Memory B cell (primary cell): ENCODE measurements at places on chromosomes 7 and 10.
A peak's percentile ranks its signal among the peaks of the same experiment; 100 is the strongest.

DNA sequence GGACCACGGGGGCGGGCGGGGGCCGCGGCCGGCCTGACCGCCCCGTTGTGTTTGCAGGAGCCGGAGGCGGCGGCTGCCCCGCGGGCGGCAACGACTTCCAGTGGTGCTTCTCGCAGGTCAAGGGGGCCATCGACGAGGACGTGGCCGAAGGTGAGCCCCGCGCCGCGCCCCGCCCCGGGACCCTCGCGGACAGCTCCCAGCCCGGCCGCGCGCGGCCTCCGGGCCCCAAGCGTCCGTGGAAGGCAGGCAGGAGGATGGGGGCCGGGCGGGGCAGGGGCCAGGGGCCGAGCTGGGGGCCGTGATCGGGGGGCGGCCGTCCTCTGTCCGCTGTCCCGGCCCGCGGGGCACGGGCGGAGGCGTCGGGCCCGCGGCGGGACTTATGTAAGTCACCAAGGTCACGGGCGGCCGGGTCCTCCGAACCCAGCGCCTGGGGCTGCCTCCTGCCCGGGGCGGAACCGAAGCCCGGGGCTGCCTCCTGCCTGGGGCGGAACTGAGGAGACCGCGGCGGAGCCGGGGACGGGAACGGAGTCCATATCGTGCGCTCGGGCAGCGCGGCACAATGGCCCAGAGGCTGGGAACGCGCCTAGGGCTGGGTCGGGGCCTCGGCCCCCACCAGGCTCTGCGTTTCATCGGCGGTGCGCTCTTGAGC is 497 bp downstream of the PPP2R2D start:
- peak overlapping the region; percentile 78 for H3K4me3 ChIP-seq
- peaks cover 4% of the 10 kb centered on the region for H3K36me3 ChIP-seq
- H3K27ac ChIP-seq, result peak overlapping the region; percentile 86
- DNase-seq, result peak; percentile 46
- peaks cover 24% of the 10 kb centered on the region for H3K4me1 ChIP-seq

DNA sequence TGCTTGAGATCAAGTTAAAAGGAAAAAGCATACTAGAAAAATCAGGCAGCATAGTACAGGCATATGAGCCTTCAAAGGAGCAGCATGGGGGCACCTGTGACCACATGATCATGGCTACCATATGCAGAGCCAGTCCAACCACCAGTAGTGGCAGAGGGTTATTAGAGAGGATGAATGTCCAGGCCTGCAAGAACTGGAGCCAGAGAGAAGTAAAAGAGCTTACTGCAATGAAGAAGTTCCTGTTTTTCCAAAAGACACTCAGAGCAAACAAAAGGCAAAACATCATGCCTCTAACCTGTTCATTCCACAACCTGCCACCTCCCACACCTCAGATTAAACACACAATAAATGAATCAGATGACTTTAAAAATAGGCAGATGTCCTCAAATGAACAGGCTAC is 99.6 kb upstream of the NAMPT start:
- no peak overlapping the region for H3K4me3 ChIP-seq
- H3K27me3 ChIP-seq, result peaks cover 3% of the 10 kb centered on the region
- no peak overlapping the region for H3K27ac ChIP-seq
- no peaks in the 10 kb centered on the region for H3K4me1 ChIP-seq
- no peaks in the 10 kb centered on the region for H3K36me3 ChIP-seq

DNA sequence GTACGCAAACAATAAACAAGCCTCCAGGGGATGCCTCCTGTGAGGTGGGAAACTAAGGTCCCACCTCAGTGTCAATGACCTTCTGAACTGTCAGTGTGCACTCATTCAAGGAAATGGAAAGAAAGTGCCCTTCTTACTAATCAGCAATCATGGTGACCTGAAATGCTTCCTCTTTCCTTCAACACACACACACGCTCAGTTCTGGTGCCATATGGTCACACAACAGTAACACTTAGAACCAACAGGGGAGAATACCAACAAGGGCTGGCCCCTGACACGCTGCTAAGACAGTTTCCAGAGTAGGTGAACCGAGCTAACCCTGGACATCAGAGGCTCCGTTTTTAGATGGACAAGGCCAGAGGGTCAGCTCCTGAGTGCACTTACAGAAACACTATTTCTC is 42.1 kb upstream of the EFCAB10 start:
- H3K36me3 ChIP-seq, result peaks cover 35% of the 10 kb centered on the region
- H3K4me3 ChIP-seq, result no peak overlapping the region
- H3K27ac ChIP-seq, result no peak overlapping the region
- no peak for DNase-seq
- H3K27me3 ChIP-seq, result no peaks in the 10 kb centered on the region

DNA sequence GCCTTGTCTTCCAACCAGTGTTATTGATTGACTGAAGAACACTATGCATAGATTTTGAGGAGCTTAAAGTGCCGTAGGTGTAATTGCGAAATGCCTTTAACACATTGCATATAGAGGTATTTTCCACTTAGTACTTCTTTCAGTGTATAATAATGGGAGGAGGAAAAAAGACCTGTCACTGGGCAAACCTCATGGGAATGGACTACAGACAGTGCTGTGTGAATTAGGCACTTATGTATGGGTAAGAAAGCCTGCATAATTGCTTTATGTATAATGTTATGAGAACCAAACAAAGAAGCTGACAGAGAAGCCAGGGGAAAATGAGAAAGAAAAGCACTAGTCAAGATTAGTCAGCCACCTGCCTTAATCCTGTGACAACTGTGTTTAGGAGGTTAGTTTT is 12.4 kb upstream of the SCRN1 start:
- H3K27me3 ChIP-seq, result no peaks in the 10 kb centered on the region
- no peaks in the 10 kb centered on the region for H3K4me1 ChIP-seq
- H3K4me3 ChIP-seq, result no peak overlapping the region
- H3K27ac ChIP-seq, result no peak overlapping the region
- H3K36me3 ChIP-seq, result peaks cover 1% of the 10 kb centered on the region
- no peak for DNase-seq

- H3K36me3 ChIP-seq, result peaks cover 6% of the 10 kb centered on the region
- H3K27me3 ChIP-seq, result peaks cover 8% of the 10 kb centered on the region
- DNase-seq, result no peak
- no peaks in the 10 kb centered on the region for H3K4me1 ChIP-seq
- H3K27ac ChIP-seq, result no peak overlapping the region
These were observed 70.0 kb upstream of the INPP5A start for GRCh38 chr10:132467464-132468149.

DNA sequence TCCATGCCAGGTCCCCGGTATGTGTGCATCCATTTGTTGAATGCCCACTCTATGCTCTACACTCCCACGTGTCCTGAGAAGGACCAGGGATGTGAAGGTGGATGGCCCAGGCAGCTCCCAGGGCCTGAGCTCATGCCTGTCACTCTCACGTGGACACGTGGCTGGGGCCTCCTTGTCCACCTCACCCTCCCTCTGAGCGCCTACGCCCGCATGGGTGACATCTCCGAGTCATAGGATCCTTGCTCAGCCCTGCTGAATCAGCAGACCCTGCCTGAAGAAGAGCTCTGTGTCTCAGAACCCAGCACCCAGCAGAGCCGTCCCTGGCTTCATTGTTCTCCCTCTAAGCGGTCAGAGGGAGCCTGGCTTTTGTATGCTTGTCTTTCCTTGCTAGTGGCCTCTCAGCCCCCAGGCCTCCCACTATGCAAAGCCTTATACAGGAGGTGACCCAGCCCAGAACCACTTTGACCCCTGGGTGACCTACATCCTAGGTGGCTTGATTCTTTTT is 107.9 kb upstream of the PPIF start:
- H3K4me1 ChIP-seq, result peaks cover 21% of the 10 kb centered on the region
- no peak overlapping the region for H3K4me3 ChIP-seq
- DNase-seq, result no peak
- H3K27me3 ChIP-seq, result no peaks in the 10 kb centered on the region
- no peaks in the 10 kb centered on the region for H3K36me3 ChIP-seq
- H3K27ac ChIP-seq, result no peak overlapping the region

DNA sequence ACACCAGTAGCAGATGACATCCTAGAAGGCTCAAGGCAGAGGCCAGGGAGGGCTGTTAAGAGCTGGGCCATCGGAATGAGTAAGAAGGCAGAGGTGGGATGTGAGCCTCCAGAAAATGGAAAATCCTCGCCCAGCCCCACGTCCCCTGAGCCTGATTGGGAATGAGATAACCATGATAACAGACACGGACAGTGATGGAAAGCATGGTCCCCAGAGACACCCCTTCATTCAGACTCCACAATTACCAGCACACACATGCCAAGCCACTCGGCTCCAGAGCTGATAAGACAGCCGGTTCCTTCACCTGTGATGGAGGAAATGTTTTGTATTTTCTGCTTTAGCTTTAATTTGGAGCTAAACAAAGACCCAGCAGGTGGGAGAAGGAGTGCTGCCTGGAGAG is 106.0 kb downstream of the GRID1 start:
- no peak overlapping the region for H3K4me3 ChIP-seq
- H3K4me1 ChIP-seq, result peaks cover 4% of the 10 kb centered on the region
- peaks cover 10% of the 10 kb centered on the region for H3K27me3 ChIP-seq
- no peak overlapping the region for H3K27ac ChIP-seq
- H3K36me3 ChIP-seq, result no peaks in the 10 kb centered on the region

GRCh38 chr10:123862421-123863182 is 29.0 kb downstream of the CPXM2 start:
- H3K4me1 ChIP-seq, result no peaks in the 10 kb centered on the region
- H3K27ac ChIP-seq, result no peak overlapping the region
- no peak for DNase-seq
- H3K4me3 ChIP-seq, result no peak overlapping the region
- no peaks in the 10 kb centered on the region for H3K36me3 ChIP-seq
- H3K27me3 ChIP-seq, result peaks cover 15% of the 10 kb centered on the region

DNA sequence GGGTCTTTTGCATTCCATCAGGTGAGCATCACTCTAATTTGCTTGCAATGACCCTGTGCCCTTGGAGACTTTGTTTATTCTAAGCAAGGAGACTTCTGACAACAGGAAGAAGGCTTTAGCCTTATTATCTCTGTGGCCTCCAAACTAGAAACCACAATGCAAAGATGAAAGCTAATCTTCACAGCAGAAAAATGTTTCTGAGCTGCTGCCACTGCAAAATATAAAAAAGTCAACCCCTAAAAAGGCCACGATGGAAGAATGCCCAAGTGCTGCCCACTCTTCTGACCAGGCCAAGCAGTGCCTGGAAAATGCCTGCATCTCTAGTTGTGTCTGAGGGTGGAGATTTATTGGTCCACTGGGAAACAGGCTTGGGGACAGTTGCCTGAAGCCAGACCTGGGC is 299.9 kb downstream of the C7orf25 start:
- peaks cover 2% of the 10 kb centered on the region for H3K27me3 ChIP-seq
- no peak for DNase-seq
- no peaks in the 10 kb centered on the region for H3K4me1 ChIP-seq
- H3K27ac ChIP-seq, result no peak overlapping the region
- no peaks in the 10 kb centered on the region for H3K36me3 ChIP-seq

DNA sequence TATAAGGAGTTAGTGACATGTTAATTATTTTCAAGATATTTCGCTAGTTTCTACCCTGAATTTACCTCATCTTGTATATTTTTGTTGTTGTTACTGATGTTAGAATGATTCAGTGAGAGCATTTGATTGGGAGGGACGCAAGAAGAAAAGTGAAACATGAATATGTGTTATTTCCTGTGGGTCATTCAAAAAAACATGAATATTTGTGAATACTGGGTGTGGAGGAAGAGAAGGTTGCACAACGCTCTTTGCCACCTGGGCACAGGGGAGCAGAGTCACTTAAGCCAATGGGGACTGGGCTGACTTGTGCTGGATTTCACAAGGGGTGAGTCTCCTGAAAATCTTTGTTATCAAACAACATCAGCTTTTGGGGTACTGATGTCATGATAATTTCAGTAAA is 39.5 kb downstream of the AGK start:
- no peak overlapping the region for H3K4me3 ChIP-seq
- no peak overlapping the region for H3K27ac ChIP-seq
- H3K4me1 ChIP-seq, result peaks cover 2% of the 10 kb centered on the region

- peaks cover 7% of the 10 kb centered on the region for H3K27me3 ChIP-seq
- DNase-seq, result no peak
- H3K27ac ChIP-seq, result no peak overlapping the region
- no peaks in the 10 kb centered on the region for H3K4me1 ChIP-seq
- H3K36me3 ChIP-seq, result no peaks in the 10 kb centered on the region
- no peak overlapping the region for H3K4me3 ChIP-seq
These were observed 74.4 kb upstream of the PPP1R3C start for GRCh38 chr10:91707236-91707635.

GRCh38 chr10:7971949-7972348 is 82.5 kb upstream of the GATA3 start:
- peaks cover 3% of the 10 kb centered on the region for H3K4me1 ChIP-seq
- no peak overlapping the region for H3K4me3 ChIP-seq

GRCh38 chr10:98929709-98930108 is 305.9 kb downstream of the HPSE2 start:
- H3K36me3 ChIP-seq, result peaks cover 3% of the 10 kb centered on the region
- H3K4me3 ChIP-seq, result no peak overlapping the region
- peaks cover 4% of the 10 kb centered on the region for H3K27me3 ChIP-seq
- no peak for DNase-seq
- H3K4me1 ChIP-seq, result no peaks in the 10 kb centered on the region

DNA sequence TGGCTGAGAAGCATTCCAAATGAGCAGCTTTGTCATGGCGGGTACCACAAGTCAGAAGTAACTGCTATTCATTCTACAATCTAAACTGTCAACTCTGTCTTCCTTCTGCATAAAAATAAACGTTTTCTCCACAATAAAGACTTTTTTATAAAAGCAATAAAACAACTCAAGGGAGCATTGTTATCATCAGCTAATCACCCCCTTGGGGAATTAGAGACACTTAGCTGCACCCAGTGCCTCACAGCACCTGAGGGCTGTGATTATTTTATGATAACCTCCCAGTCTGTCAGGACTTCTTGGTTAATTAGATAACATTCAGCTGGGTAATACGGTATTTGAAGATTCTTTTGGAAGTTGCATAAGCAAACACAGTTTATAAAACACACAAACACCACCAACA is 155.6 kb downstream of the PPP1R3A start:
- H3K4me3 ChIP-seq, result no peak overlapping the region
- no peaks in the 10 kb centered on the region for H3K36me3 ChIP-seq
- no peaks in the 10 kb centered on the region for H3K27me3 ChIP-seq
- H3K27ac ChIP-seq, result no peak overlapping the region

GRCh38 chr7:100015232-100016214 is at the start of gene ZKSCAN1:
Gene ZKSCAN1, plus strand, starts transcription at chr7:100015596. Its CDS starts 7,911 bp downstream, at chr7:100023507.
- DNase-seq, result peak; percentile 69
- H3K36me3 ChIP-seq, result peaks cover 5% of the 10 kb centered on the region
- peaks cover 3% of the 10 kb centered on the region for H3K27me3 ChIP-seq
- H3K4me3 ChIP-seq, result peak within 1 kb of the TSS; percentile 88

GRCh38 chr10:79355420-79356017 is 8.2 kb downstream of the PPIF start:
- peak overlapping the region; percentile 10 for H3K27ac ChIP-seq
- peaks cover 30% of the 10 kb centered on the region for H3K36me3 ChIP-seq
- no peak overlapping the region for H3K4me3 ChIP-seq
- H3K27me3 ChIP-seq, result no peaks in the 10 kb centered on the region
- H3K4me1 ChIP-seq, result peaks cover 31% of the 10 kb centered on the region

- peaks cover 9% of the 10 kb centered on the region for H3K4me1 ChIP-seq
- DNase-seq, result no peak
- no peaks in the 10 kb centered on the region for H3K27me3 ChIP-seq
- no peak overlapping the region for H3K27ac ChIP-seq
- H3K4me3 ChIP-seq, result no peak overlapping the region
These were observed 57.6 kb downstream of the LRRTM3 start for GRCh38 chr10:66983475-66983818.

DNA sequence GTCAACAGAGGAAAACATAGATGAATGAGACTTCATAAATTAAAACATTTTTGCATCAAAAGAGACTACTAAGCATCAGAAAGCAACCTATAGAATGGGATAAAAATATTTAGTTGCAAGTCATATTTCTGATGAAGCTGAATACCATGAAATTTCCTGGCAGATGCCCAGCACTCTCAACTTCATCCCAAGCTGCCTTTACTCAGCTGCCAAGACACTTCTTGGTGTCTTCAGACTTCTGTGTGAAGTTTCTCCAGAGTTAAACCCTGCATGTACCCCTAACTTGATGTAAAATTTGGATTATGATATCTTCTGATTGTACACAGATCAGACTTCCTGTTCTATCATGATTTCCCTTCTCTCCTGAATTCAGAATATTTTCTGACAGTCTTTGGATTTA is 73.2 kb downstream of the AKR1C4 start:
- no peaks in the 10 kb centered on the region for H3K4me1 ChIP-seq
- no peak overlapping the region for H3K27ac ChIP-seq
- no peaks in the 10 kb centered on the region for H3K27me3 ChIP-seq
- H3K36me3 ChIP-seq, result no peaks in the 10 kb centered on the region
